ENCODE measurements at places on chromosomes 3 and 15. TPM values are rescaled to one million over a fixed set of nuclear protein-coding genes. Genes with fewer than 3 reads are reported as not detected.
A peak's percentile ranks its signal among the peaks of the same experiment; 100 is the strongest.

GRCh38 chr3:39900462-39901002 lies 91.1 kb downstream of the MYRIP start:
- no peak overlapping the region for H3K4me3 ChIP-seq
- no peaks in the 10 kb centered on the region for H3K36me3 ChIP-seq
- H3K4me1 ChIP-seq: no peaks in the 10 kb centered on the region
- no peak overlapping the region for H3K27ac ChIP-seq

- no peaks in the 10 kb centered on the region for H3K27me3 ChIP-seq
- no peak overlapping the region for H3K4me3 ChIP-seq
- H3K36me3 ChIP-seq: no peaks in the 10 kb centered on the region
- no peak for DNase-seq
- no peaks in the 10 kb centered on the region for H3K4me1 ChIP-seq
Observed at GRCh38 chr3:191783024-191783423, 322.1 kb downstream of the PYDC2 start.

DNA sequence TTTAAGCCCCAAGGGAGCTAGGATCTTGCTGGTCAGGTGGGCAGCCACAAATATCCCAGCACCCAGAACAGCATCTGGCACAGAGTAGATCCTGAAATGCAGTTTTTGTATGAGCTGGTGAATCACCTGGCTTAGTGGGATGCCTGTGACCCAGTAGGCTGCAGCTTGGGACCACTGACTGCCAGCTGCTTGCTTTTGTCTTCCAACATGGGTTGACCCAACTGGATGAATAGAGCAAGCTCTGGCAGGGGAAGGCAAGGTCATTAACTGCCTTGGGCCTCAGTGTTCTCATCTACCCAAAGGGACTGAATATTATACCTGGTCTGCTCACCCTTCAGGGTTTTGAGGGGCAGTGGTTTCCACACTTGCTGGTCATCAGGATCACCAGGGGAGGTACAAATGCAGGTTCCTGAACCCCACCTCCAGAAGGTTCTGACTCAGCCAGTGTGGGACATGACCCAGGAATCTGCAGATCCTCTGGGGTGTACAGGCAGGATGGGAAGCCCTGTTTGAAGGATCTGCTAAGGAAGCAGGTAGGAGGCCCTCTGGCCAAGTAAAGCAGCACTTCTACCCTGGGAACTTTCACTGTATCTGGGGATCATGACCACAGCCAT lies 55.4 kb downstream of the ITGA11 start:
- no peak overlapping the region for H3K4me3 ChIP-seq
- no peak overlapping the region for H3K27ac ChIP-seq
- H3K27me3 ChIP-seq: no peaks in the 10 kb centered on the region
- H3K36me3 ChIP-seq: no peaks in the 10 kb centered on the region
- peak; percentile 74 for DNase-seq
- peaks cover 2% of the 10 kb centered on the region for H3K4me1 ChIP-seq

DNA sequence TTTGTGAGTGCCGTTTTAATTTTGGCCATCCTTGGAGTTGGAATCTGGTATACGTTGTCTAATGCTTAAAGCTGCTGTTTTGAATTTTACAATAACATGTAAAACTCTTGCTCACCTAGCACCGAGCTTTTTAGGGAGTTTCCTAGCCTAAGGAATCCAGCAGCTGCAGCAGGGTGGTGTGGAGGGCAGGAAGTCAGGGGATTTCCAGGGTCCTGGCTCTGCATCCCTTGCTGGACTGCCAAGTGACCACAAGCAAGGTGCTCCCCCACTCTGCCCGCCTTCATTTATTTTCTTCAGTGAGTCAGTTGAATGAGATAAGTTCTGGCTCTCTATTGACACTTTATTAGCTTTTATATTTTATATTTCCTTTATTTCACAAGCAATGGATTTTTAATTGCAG lies 113.7 kb downstream of the ATG7 start:
- no peak for DNase-seq
- no peaks in the 10 kb centered on the region for H3K27me3 ChIP-seq
- peak overlapping the region; percentile 39 for H3K27ac ChIP-seq
- no peak overlapping the region for H3K4me3 ChIP-seq

DNA sequence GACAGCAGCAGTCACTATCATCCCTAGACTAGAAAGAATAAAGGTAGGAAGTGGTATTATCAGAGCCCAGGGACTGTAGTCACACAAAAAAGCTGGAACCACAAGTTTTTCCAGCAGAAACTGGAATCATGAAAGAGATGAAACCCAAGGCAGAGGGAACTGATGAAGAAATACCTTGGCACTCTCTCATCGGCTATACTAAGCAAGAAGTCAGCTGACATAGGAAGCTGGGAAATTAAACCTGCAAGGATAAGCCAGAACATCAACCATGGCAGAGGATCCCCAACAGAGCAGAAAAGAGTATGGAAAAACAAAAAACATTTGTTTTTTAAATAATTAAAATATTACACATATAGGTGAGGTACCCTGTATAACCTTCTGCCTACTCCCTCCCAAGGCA lies 86.5 kb downstream of the AQR start:
- H3K4me3 ChIP-seq: no peak overlapping the region
- H3K27ac ChIP-seq: no peak overlapping the region
- H3K36me3 ChIP-seq: peaks cover 95% of the 10 kb centered on the region
- H3K4me1 ChIP-seq: no peaks in the 10 kb centered on the region

- H3K27ac ChIP-seq: peak overlapping the region; percentile 89
- no peaks in the 10 kb centered on the region for H3K27me3 ChIP-seq
- H3K4me3 ChIP-seq: no peak overlapping the region
- H3K36me3 ChIP-seq: no peaks in the 10 kb centered on the region
- no peak for DNase-seq
Observed at GRCh38 chr3:112391648-112392047, 58.7 kb downstream of the CD200 start.

DNA sequence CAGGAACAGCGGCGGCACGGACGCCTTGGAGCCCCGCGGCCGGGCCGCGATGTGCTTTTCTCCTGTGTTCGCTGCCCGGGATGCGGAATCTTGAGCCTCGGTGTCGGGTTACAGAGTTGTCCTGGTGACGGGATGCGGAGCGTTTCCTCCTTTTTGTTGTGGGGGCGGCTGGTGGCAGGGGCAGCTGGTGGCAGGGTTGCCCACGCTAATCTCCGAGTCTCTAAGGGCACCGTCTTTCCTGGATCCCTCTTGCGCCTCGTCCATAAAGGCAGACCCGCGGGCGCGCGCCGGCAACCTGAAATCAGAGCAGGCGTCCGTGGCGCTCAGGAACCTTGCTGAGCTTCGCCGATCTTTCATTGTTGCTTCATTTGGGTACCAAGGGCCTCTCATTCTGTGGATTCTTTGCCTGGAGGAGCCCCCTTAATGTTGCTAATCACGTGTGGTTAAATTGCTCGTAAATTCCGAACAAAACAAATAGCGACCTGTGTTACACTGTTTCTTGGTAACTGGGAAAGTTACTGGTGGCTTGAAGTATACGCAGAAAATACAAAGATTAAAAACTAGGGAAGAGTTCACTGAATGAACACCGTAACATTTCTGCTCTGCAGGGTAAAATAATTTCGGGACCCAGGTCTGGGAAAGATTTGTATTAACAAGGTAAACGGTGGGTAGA lies 844 bp upstream of the PFN2 start:
- no peaks in the 10 kb centered on the region for H3K36me3 ChIP-seq
- H3K27me3 ChIP-seq: no peaks in the 10 kb centered on the region
- H3K4me1 ChIP-seq: peaks cover 30% of the 10 kb centered on the region
- peak overlapping the region; percentile 96 for H3K4me3 ChIP-seq
- DNase-seq: no peak

GRCh38 chr15:57134851-57135250 lies 216.4 kb downstream of the TCF12 start:
- no peaks in the 10 kb centered on the region for H3K36me3 ChIP-seq
- H3K27ac ChIP-seq: no peak overlapping the region
- DNase-seq: no peak
- no peaks in the 10 kb centered on the region for H3K27me3 ChIP-seq
- H3K4me3 ChIP-seq: no peak overlapping the region
- H3K4me1 ChIP-seq: peaks cover 43% of the 10 kb centered on the region

GRCh38 chr3:195897081-195897852 lies 11.1 kb downstream of the TNK2 start:
- DNase-seq: no peak
- peak overlapping the region; percentile 78 for H3K4me3 ChIP-seq
- peaks cover 76% of the 10 kb centered on the region for H3K4me1 ChIP-seq
- no peaks in the 10 kb centered on the region for H3K27me3 ChIP-seq
- H3K27ac ChIP-seq: peak overlapping the region; percentile 89

- H3K4me1 ChIP-seq: peaks cover 59% of the 10 kb centered on the region
- H3K4me3 ChIP-seq: no peak overlapping the region
- no peak for DNase-seq
- H3K27me3 ChIP-seq: no peaks in the 10 kb centered on the region
- H3K27ac ChIP-seq: peak overlapping the region; percentile 16
Observed at GRCh38 chr15:90414408-90415028, 26.5 kb downstream of the IQGAP1 start.

- H3K36me3 ChIP-seq: peaks cover 52% of the 10 kb centered on the region
- H3K4me3 ChIP-seq: no peak overlapping the region
- no peaks in the 10 kb centered on the region for H3K4me1 ChIP-seq
- DNase-seq: no peak
- H3K27ac ChIP-seq: no peak overlapping the region
Observed at GRCh38 chr3:62201438-62202035, 171.8 kb downstream of the FEZF2 start.

- H3K4me1 ChIP-seq: no peaks in the 10 kb centered on the region
- no peak overlapping the region for H3K27ac ChIP-seq
- no peaks in the 10 kb centered on the region for H3K27me3 ChIP-seq
- no peak for DNase-seq
- H3K4me3 ChIP-seq: no peak overlapping the region
Observed at GRCh38 chr15:38197553-38197952, 55.1 kb upstream of the SPRED1 start.

DNA sequence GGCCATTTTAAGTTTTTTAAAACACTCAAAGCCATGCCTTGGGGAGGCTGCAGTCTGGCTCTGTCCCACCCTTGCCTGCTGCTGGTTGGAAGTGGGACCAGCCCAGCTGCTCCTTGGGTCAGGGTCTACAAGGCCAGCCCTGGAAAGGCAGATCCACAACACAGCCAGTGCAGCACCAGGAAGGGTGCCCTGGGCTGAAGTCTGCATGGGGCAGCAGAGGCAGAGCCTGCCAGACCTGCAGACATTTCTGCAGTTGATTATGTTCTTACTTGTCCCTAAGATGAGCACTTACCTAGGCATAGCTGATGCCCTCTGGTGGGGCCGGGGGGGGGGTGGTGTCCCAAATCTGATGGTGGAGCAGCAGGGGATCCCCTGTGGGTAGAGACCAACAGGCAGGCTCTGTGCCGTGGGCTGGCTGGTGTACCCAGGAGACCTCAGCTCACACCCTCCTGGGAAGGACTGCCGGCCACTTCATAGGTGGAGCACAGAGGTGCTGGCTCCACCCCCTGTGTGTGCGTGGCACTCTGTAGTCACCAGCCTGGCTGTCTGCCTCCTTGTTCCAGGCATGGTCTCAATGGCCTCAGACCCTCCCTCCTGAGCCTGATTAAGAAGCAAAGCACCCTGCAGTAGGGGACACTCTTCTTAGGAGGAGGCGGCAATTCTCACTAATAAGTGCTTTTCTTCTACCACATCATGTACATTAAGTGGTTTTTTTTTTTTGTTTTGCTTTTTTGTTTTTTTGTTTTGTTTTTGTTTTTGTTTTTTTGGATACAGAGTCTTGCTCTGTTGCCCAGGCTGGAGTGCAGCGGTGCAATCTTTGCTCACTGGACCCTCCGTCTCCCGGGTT lies 97.4 kb upstream of the KLF13 start:
- H3K36me3 ChIP-seq: no peaks in the 10 kb centered on the region
- no peak overlapping the region for H3K4me3 ChIP-seq
- H3K4me1 ChIP-seq: peaks cover 8% of the 10 kb centered on the region
- DNase-seq: no peak

GRCh38 chr15:74180881-74181602 lies 7.5 kb downstream of the ISLR start:
- no peaks in the 10 kb centered on the region for H3K27me3 ChIP-seq
- peak overlapping the region; percentile 55 for H3K27ac ChIP-seq
- no peak overlapping the region for H3K4me3 ChIP-seq
- no peak for DNase-seq
- H3K4me1 ChIP-seq: peaks cover 47% of the 10 kb centered on the region
- H3K36me3 ChIP-seq: no peaks in the 10 kb centered on the region

LRRC34 gene
- 2.0 TPM for total RNA-seq

KLHL40 gene
- total RNA-seq: not detected

KBTBD8 gene
- 2.5 TPM for total RNA-seq

MELTF gene
- total RNA-seq: 9.1 TPM

GUCA1C gene
- total RNA-seq: not detected

HES1 gene
- 12.0 TPM for total RNA-seq

NDN gene
- 93.4 TPM for total RNA-seq

ZNF620 gene
- total RNA-seq: 2.2 TPM

Data from esophagus muscularis mucosa (tissue), 4 donors.